ENCODE measurements at places on chromosomes 2 and 18. TPM values are rescaled to one million over a fixed set of nuclear protein-coding genes. Genes with fewer than 3 reads are reported as not detected.

Gene SULT1C3
- total RNA-seq: 1.00 TPM

Gene TMEM17
- total RNA-seq: 4.3 TPM

Gene EVA1A
- 30.8 TPM for total RNA-seq

Gene TLX2
- not detected for total RNA-seq

Gene REG1B
- total RNA-seq: not detected

Gene TMEM247
- total RNA-seq: not detected

Gene NPAS2
- 8.3 TPM for total RNA-seq

Gene CYRIA
- 1.8 TPM for total RNA-seq

Gene DYNAP
- total RNA-seq: not detected

Gene GKN2
- not detected for total RNA-seq

Gene ATP6V1C2
- 0.32 TPM for total RNA-seq

Gene ABHD1
- total RNA-seq: 0.03 TPM

Gene MC2R
- total RNA-seq: not detected

Gene FMNL2
- 53.6 TPM for total RNA-seq

Gene SGPP2
- 1.8 TPM for total RNA-seq

Gene MYOM1
- 1.6 TPM for total RNA-seq

Gene DSC2
- 59.6 TPM for total RNA-seq

Gene ASPRV1
- total RNA-seq: 0.73 TPM

Gene DCAF17
- total RNA-seq: 14.2 TPM

Gene SERPINB5
- total RNA-seq: 0.23 TPM

Gene FNDC4
- 15.6 TPM for total RNA-seq

Gene ADAM23
- total RNA-seq: 2.0 TPM

Gene CD8B2
- total RNA-seq: not detected
